ENCODE measurements at places on chromosomes 16 and 17.

DNA sequence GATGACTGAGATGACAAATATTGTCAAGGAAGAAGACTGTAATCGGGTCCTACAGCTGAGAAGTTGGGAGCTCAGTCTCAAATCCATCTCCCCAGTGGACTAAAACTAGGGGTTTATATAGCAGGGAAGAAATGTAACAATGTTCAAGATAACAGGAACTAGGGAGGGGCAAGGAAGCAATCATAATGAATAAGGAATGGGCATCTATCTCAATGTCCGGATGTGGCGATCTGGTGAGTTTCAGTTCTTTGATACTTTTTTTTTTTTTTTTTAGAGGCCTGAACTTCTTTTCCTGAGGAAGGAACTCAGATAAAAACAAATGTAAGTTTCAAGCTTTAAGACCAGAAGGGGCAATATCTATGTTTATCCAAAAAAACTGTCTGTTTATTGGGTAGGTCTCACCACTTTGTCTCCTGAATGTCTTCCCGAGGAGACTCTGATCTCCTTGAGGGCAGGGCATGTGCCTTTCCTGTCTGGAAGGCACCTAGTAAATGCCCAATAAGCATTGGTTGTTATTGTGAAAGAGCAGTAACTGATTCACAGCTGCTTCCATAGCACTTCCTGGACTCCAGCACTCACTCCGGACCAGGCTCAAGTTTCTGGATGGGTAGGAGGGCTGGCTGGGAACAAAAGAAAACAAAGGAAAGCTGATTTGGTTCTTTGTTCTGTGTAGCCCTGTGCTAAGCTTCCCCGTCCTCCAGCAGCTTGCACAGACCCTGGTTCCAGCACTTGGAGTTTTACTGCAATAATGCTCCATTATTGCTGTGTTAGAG, 51.9 kb downstream of the MEOX1 start:
- no peak for DNase-seq

DNA sequence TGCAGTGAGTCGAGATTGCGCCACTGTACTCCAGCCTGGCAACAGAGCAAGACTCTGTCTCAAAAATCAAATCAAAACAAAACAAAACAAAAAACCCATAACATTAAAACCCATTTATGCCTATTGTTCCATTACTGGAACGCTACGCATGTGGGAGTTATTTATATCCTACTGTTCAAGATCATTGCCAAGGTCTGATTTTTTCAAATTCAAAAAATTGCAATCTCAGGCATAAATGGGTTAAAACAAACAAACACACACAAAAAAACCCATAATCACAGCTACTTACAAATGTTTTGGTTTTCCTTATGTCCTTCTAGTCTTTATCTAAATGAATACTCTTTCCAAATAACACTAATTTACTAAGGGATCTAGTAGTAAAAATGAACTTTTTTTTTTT, 17.8 kb downstream of the GJC1 start:
- no peak for DNase-seq

- DNase-seq: no peak
Measured at GRCh38 chr17:44069974-44070454, 521 bp upstream of the G6PC3 start.

GRCh38 chr16:60060731-60061130, 1326.6 kb upstream of the GOT2 start:
- DNase-seq: no peak
